ENCODE measurements at places on chromosomes 7 and 10.
A peak's percentile ranks its signal among the peaks of the same experiment; 100 is the strongest.

DNA sequence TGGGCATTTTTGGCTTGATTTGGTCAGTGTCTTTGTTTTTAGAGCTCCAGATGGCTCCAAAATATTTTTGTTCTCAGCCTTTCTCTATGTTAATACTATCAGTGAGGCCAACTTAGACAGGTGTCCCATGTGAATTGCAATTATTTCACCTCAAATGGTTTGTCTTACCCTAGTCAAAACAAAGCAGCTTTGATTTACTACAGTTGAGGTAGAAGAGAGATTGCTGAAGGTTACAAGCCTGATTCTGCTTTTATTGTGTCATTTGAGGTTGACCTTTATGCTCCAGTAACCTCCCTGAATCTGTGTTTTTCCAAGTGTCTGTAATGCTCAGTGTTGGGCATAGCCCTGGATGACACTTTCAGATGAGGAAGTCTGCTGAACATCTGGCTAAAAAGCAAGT is 882.9 kb downstream of the NRG3 start:
- DNase-seq = no peak

- DNase-seq = no peak
Observed at GRCh38 chr10:78821052-78821451, 247.7 kb upstream of the ZMIZ1 start.

DNA sequence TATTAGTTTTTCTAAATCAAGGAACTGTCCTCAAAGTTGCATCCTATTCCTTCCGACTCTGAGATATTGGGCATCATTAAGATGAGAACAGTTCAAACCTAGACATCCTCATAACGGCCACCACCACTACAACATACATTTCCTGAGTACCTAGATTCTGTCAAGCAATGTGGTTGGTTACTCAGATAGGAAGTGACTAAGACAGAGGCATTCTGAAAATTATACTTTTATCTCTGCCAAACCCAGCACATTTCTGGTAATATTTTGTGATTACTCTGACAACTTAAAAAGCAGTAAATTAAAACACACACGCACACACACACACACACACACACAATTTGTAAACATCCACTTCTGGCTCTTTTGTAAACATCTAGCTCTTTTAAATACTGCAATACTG is 291.2 kb upstream of the MEOX2 start:
- no peak for DNase-seq

GRCh38 chr10:28633750-28634149 is 43.6 kb upstream of the BAMBI start:
- DNase-seq = no peak

DNA sequence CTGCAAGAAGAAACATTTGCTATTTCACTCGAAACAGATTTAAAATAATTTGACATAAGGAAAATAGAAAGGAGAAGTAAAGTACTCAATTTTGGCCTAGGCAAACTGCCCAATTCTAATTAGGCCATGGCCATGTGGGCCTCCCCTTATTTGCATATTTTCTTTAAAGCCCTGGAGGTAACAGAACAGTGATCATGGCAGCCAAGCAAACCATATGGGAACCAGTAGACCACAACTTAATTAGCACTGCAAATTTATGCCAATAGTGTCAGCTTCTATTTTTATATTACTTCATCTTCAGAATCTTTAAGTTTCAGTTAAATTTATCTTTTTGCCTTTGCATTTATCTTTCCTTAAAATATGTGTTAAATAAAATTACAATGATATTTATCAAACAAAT is 63.3 kb upstream of the THSD7A start:
- DNase-seq = no peak

DNA sequence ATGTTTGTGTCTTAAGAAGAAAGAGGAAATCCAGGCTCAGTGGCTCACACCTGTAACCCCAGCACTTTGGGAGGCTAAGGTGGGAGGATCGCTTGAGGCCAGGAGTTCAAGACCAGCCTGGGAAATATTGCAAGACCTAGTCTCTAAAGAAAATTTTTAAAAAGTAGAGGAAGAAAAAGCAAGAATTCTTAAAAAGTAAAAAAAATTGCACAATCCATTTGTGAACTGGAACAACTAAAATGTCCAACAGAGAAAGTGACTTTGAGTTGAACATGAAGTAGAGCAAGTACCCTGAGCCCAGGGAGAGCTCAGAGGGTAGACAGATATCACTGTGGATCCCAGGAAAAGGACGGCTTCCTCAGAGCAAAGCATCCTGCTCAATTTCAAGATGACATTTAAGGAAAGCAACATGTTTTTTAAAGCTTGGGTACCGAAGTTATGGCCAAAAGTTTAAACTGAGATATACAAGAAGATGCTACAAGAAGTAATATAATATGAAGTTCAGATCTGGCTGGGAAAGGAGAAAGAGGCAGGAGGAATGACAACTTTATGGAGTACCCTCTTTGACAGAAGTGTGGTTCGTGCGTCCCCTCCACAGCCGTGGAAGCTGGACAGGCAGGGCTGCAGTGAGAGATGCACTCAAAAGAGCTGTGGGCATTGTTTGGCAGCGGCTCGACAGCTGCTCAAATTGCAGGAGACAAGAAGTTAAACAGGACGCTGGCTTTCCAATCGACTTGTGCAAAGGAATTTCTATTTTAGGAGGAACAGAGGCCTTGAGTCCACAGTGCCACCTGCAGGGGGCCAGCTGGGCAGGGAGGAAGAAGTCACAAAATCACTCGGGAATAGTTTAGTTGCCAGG is 201.3 kb downstream of the JCAD start:
- DNase-seq = no peak

- DNase-seq = no peak
Observed at GRCh38 chr7:69612981-69613380, 14.7 kb downstream of the AUTS2 start.

- DNase-seq = no peak
Observed at GRCh38 chr10:100510533-100511308, 8.9 kb downstream of the SEC31B start.

DNA sequence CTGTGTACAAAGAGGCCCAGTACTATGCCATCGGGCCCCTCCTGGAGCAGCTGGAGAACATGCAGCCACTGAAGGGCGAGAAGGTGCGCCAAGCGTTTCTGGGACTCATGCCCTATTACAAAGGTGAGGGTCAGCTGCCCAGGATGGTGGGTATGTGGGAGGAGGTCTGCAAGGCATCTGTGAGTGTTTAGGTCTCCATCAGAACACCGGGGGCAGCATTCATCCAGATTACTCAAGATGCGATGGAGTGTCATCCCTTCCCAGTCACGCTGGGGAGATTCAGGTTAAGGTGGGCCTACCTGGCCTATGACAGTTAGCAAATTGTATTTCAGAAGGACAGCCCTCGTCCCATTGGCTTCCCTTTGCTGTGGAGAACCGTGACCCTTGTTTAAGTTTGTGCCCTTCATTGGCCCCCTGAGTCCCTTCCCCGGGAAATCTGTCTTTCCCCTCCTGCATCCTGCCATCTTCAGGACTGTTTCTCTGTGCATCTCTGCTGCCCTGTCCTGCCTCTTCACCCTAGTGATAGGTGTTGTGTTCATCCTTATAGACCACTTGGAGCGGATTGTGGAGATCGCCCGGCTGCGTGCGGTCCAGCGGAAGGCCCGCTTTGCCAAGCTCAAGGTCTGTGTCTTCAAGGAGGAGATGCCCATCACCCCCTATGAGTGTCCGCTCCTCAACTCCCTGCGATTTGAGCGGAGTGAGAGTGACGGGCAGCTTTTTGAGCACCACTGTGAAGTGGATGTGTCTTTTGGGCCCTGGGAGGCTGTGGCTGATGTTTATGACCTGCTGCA is 9.8 kb downstream of the KCTD7 start:
- no peak for DNase-seq

DNA sequence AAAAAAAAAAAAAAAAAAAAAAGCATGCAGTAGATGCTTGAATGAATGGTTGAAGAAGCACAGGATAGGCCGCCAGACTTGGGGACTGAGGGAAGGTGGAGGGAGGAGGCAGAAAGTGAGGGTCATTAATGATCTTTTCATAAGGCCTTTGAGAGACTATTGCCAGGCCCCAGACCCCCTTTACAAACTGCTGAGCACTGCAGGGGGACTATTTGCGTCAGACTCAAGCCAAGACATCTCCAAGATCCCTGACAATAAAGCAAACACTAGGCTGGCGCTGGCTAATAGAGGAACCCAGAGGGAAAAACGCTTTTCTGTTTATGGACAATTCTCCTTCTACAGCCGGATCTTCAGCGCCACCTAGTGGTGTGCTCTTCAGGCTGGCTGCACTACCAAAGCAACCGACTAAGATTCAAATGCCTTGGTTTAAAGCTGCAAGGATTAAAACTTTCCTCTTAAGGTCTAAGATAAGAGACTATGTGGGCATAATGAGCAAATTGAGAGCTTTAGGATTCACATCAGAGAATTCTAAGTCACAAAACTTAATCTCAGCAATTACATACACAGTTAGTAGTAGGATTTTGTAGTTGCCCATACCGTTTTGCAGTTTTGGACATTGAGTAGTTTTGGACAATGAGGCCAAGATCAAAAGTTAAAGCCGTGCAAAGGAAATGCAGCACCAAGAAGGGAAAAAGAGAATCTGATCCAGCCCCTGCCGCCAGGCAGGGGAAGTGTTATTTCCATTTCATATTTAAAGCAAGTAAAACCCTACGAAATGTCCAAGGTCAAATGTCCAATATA is 17.9 kb upstream of the AGK start:
- DNase-seq = peak; percentile 47

- no peak for DNase-seq
Observed at GRCh38 chr10:10780746-10781145, 236.9 kb upstream of the CELF2 start.

DNA sequence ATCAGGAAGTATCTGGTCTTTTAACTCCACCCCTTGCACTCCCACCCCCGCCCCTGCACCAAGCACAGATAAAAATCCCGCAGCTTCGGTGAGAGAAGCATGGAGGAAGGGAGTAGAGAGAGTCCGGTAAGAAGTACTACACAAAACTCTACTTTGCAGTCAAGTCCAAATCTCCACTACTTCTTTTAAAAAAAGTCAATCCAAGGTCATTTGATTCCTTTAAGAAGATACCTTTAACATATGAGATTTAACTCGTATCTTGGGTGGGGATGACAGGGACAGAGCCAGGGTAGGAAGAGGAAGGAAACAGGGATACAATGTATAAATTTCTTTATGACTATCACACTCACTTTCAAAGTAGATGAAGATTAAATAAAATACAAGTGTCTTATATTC is 132.1 kb downstream of the NRBF2 start:
- peak; percentile 2 for DNase-seq

- no peak for DNase-seq
Observed at GRCh38 chr10:63671317-63671937, 150.2 kb downstream of the REEP3 start.
